Left ventricle myocardium inferior (tissue), 1 donor: ENCODE measurements at places on chromosomes 6 and 20. TPM values are rescaled to one million over a fixed set of nuclear protein-coding genes. Genes with fewer than 3 reads are reported as not detected.

- DNase-seq = no peak
These were observed 508.8 kb upstream of the PTCHD4 start for GRCh38 chr6:48619771-48620170.

GRCh38 chr6:167811442-167812087 is 15.1 kb upstream of the AFDN start:
- DNase-seq = no peak

DNA sequence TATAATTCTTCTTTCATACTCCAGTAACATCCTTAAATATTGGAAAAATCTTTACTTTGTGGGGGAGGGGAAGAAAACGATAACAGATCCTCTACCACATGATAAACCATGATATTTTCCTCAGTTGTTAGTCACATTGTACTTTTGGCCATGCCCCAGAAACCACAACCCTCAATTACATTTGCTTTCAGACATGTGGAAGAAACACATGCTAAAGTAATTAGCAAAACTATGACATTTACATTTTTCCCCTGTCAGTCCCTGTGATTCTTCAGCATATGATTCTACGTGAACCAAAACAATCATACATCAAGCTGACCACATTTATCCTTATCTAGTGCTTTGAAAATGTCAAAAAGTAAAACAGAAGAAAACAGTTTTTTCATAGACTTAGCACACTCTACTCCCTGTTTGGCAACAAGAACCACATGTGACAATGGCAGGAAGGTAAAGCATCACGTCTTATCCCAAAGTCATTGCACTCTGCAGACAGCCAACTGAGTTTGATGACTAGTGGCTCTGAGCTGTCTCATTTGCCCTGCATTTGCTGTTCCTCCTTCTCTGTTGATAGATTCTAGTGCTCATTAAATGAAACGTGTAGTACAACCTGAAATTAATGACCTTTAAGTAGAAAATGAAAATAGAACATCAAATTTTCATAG is 505.8 kb upstream of the MARCKS start:
- DNase-seq = no peak

GRCh38 chr6:114449659-114450058 is 106.8 kb upstream of the HS3ST5 start:
- no peak for DNase-seq

The CLPSL1 gene
- total RNA-seq = not detected

The CITED2 gene
- total RNA-seq = 105 TPM

The VNN1 gene
- 1.1 TPM for total RNA-seq

The RNGTT gene
- 9.1 TPM for total RNA-seq

The ME1 gene
- 22.3 TPM for total RNA-seq

The CFB gene
- 3.7 TPM for total RNA-seq
